ENCODE measurements at places on chromosomes 13 and 19.

DNA sequence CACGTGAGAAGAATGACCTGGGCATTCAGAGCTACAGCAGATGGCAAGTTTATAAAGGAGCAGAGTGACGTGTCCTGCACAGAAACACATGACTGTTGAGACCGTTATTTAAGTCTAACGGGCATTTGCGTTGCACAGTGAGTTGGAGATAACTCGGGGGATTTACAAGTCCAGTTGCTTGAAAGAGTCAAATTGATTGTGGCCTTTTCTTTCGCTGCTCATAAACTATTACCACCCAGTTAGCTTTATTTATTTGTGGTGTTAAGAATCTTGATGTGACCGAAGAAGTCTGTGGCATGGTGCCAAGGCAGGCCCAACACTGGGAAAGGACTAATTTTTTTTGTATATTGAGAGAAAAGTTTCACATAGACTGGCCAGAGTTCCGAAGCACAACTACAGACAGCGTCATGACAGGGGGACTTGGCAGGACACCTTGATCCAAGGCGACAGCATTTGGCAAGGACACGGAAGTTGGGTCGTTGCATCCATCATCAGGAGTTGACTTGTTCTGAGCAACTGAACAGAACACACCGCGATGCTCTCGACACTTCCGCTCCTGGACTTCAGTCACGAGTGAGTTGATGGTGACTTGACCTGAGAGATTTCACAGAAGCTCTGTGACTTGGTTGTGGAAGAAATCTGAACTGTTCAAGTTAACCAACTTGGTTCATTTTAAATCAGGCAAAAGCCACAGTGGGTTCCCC, 11.9 kb upstream of the PTOV1 start:
- DNase-seq: no peak

- DNase-seq: no peak
Observed at GRCh38 chr13:50376895-50377575, 361.8 kb downstream of the KCNRG start.

DNA sequence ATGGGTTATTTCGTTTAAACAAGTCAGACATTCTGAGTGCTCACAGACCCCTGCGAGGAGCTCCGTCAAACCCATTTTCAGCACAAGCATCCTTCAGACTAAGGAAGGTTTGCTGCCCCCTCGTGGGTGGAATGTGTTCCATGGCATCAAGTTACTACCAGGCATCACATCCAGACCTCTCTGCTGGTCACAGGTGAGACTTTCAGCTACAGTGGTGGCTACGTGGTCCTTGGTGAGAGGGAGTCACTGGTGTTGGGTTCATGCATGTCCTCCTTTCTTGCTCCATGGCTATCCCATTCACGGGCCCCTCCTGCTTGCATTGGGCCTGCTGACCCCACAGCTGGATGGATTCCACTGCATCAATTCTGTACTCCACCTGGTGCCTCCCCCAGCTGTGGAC, 9.1 kb upstream of the LILRB5 start:
- DNase-seq: peak; percentile 73

DNA sequence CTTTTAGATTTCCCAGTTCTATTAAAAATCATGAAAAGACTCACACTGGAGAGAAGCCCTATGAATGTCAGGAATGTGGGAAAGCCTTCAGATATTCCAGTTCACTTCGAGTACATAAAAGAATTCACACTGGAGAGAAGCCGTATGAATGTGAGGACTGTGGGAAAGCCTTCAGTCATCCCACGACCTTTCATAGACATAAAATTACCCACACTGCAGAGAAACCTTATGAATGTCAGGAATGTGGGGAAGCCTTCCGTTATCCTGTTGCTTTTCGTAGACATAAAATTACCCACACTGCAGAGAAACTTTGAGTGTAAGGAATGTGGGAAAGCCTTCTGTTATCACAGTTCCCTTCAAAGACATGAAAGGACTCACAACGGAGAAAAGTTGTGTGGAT, 55.2 kb downstream of the ZNF627 start:
- no peak for DNase-seq

DNA sequence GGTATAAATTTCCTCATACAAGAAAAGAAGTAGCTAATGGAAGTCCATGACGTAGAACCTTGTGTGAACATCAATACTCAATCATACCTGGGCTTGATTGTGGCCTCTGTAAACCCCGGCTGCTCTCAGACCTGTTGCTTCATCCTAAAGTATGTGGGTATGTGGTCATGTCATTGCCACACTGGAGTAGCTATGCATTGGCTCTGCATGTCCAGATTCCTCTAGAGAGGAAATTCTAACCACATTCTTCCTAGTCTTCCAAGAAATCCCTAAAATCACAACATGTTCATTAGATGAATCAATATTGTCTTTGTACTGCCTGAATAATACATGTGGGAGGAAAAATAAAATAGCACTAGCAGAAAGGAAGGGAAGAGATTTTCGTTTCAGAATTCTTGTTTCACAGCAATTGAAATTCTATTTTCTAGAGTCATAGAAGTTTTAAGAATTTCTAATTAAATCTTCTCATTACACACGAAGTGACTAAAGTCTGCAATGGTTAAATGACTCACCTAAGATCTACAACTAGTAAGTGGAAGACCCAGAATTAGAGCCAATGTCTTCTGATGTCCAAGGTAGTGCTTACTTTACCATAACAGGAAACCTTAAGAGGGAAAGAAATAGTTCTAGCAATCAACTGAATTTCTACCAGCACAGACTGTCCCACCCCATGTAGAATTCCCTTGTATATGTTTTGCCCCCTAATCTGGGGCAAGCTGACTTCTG, 28.0 kb downstream of the RXFP2 start:
- DNase-seq: no peak

DNA sequence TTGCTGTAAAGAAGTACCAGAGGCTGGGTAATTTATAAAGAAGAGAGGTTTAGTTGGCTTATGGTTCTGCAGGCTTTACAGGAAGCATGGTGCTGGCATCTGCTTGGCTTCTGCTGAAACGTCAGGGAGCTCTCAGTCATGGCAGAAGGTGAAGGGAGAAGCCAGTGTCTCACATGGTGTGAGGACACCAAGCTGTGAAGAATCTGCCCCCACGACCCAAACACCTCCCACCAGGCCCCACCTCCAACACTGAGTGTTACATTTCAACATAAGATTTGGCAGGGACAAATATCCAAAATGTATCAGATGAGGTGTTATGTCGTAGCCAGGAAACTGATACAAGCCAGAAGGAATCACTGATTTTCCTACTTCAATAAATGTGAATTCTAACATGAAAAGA, 136.5 kb downstream of the CYSLTR2 start:
- DNase-seq: no peak

- DNase-seq: no peak
Observed at GRCh38 chr19:33731881-33732280, 64.8 kb upstream of the KCTD15 start.

DNA sequence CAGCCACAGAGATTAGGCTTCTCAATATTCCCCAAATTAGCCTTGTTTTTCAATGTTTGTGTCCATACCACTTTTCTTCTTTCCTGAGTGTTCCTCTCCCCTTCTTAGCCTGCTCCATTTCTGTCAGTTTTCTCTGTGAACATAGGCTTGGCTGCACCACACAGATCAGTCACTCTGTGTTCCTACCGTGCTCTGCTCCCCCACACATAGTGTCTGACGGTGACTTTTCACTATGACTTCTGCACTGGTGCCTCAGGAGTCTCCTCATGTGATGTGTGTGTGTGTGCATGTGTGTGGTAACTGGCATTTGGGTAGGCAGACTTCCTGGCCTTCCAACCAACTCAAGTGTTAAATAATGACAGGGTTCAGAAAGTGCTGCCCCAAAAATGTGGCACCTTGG, 47.9 kb upstream of the MYCBP2 start:
- no peak for DNase-seq

- no peak for DNase-seq
Observed at GRCh38 chr19:50519006-50519575, 5.4 kb upstream of the ASPDH start.

GRCh38 chr13:53121919-53122318, 93.3 kb downstream of the OLFM4 start:
- no peak for DNase-seq

- no peak for DNase-seq
Observed at GRCh38 chr13:46655377-46656180, 102.6 kb downstream of the LRCH1 start.

GRCh38 chr19:48321372-48321621, 4.1 kb upstream of the EMP3 start:
- DNase-seq: peak; percentile 94

DNA sequence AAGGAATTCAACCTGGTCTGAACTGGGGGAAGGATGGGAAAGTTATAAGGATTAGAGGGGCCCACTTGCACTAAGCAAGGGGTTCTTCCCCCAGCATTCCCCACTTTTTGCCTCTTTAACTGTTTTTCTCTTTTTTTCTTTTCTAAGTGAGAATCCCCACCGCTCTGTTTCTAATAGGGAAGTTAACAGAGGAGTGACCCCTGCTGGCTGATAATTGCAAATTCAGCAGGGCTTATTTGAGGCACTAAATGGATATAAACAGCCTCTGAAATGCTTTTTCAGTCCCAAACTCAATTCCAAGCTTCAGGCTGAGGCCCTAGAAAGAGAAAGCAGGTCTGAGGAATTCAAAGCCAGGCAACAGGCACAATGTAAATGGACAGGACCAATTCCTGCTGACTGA, 38.2 kb upstream of the CEACAM21 start:
- DNase-seq: no peak

- DNase-seq: no peak
Observed at GRCh38 chr19:53808710-53809125, 15.4 kb downstream of the NLRP12 start.

GRCh38 chr19:15576526-15577156, 38.4 kb upstream of the CYP4F8 start:
- no peak for DNase-seq

DNA sequence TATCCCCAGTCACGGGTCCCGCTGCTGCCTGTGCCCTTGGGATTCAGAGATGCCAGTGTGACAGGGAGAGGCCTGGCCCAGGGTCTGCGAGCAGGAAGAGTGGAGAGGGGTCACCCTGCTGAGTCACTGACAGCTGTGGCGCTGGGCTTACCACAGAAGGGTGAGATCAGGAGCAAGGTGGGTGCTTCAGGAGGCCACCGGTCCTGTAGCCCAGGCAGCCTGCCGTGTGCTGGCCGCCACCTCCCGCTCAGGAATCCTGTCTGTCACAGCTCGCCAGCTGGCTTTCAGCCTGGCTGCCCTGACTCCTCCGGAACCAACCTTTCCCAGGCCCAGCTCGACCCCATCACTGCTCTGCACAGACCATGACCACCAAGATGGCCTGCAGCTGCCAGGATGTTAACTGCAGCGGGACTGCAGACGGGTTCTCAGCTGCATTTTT, 25.3 kb downstream of the NAXD start:
- no peak for DNase-seq

DNA sequence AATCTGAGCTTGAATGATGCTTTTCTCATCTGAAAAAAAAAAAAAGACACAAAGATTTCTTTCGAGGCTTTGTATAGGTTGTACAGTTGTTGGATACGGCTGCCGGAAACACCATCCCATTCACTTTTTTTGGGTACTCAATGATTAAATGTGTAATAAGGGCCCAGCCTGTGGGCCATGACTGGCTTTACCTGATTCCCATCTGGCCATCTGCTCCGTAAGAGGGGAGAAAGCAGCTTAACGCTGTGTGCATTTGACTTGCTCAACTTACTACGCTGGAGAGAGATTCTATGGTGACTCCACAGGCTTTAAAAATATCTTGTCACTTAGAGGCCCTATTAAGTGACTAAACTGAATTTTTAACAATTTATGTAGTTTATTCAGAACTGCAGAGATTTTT, 731 bp downstream of the ZNF558 start:
- DNase-seq: no peak

DNA sequence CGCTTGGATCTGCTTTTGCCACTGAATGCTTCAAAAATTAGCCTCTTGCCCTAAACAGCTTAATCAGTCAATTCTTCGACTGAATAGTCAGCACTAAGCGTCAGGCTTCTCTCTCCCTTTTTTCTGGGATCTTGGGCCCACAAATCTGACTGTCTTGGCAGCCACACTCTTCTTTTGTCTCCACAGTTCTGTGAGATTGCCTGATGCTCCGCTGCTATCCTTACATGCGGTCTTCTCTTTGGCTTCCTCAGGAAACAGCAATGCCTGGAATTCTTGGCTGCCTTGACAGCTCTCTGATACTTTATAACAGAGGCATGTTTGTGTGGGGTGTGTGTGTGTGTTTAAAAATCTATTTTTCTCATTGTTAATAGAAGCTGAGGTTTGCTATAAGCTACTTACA, 32.6 kb downstream of the ERCC5 start:
- DNase-seq: no peak

DNA sequence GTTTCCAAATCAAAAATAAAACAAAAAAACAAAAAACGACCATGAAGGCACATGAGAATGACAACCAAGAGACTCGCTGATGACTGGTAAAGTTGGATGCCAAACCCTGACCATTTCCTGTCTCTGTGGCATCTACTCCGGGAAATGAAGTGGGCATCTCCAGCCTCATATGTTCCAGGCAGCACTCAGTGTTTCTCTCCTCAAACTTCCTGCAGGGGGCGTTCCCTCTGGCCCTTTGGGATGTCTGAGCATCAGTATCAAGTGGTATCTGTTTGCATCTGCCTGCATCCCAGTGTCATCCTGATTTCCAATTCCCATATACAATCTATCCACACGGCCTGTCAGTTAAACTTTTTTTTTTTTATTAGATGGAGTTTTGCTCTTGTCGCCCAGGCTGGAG, 9.8 kb upstream of the SIGLEC12 start:
- DNase-seq: no peak

DNA sequence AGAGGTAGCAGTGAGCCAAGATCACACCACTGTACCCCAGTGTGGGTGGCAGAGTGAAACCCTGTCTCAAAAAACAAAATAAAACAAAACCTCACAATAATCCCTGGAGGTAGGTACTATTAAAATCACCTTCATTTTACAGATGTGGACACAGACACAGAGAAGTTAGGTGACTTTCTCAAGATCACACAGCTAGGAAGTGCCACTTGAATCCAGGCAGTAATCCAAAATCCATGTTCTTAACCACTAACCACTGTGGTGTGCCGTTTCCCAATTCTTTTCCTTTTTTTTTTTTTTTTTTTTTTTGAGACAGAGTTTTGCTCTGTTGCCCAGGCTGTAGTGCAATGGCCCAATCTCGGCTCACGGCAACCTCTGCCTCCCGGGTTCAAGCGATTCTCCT, 9.0 kb downstream of the PPP1R14A start:
- no peak for DNase-seq

DNA sequence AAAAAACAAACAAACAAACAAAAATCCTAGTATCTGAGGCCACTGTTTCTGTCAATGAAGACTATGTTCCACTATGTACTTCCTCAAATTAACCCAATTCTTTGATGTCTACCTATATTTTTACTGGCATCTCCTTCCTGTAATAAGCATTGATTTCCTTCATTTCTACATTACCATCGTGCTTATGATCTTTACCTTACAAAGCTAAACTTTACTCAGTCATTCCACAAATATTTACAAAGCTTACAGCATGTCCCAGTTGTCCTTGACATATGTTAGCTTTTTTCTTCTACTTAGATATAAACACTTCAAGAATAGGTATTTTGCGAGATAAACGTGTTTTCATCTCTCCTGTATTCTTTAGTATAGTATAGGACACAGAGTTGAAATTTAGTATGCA, 1090.9 kb downstream of the PCDH9 start:
- DNase-seq: no peak

Measured in stimulated activated CD4-positive, alpha-beta T cell treated with anti-CD3 and anti-CD28 coated beads, Interleukin-4, amount 100 ng/mL, for 1 hour (primary cell).